ENCODE measurements at places on chromosomes 5 and 9.

- no peak for DNase-seq
Observed at GRCh38 chr5:116454417-116454927, 120.2 kb downstream of the SEMA6A start.

DNA sequence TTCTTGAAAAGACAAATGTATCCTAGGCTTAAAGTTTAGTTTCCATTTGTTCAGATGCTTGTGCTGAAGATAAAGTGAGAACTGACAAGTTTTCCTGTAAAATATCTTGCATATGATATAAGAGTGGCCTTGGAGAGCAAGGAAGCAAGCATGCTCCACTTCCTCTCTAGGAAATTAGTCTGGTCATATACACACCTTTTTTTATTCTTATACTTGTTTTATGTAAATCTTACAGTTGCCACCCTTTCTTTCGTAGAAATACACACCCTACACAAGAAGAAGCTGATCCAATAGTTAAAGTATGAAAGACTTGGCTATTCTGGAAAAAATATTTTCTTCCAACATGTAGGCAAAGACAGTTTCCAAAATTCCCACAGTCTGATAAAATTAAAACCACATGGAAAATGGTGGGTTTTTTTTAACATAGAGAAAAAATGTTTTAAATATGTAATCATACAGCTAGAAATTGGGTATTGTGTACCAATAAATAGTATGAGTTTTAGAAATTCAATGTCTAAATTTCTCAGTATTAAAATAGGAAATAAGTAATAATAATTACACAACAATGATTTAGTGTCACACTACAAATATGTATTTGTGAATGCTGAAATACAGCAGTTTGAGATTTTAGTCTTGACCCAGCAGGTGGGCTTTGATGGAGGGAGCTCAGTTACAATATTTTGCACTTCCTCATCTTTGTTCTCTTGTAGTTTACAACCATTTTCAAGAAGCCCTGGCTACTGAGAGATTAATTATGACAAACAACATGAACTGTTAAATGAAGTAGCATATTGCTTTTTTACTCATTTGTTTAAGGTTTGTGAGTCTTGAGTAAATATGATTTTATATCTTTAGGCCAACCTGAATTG lies 185.7 kb upstream of the GNA14 start:
- DNase-seq = no peak

- peak; percentile 48 for DNase-seq
Observed at GRCh38 chr5:172498431-172499129, 44.3 kb upstream of the SH3PXD2B start.

DNA sequence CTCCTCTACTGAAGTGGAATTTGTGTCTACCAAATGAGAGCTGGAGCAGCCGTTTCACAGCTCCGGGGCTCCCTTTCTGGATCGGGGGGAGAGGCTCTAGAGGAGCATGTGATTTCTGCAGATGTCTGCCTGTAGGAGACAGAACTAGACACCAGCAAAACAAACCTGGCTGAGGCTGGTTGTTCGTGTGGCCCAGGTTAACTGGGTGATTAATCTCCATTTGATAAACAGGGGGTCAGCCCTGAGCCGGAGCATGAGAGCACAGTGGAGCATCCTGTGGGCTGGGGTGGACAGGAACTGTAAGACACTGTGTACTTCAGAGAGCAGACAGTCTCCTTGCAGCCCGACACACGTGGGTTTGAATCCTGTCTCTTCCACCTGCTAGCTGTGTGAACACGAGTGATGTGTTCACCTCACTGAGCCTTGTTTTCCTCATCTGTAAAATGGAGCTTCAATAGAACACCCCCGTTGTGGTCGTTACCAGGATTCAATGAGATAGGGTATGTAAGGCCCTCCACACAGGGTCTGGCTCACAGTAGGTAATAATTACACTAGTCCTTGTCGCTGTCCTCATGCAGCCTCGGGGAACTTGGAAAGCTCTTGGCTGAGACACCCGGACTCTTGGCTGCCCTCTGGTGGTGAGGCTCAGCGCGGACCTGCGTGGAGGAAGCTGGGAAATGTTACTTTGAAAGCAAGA lies 12.9 kb downstream of the CXCL14 start:
- no peak for DNase-seq

DNA sequence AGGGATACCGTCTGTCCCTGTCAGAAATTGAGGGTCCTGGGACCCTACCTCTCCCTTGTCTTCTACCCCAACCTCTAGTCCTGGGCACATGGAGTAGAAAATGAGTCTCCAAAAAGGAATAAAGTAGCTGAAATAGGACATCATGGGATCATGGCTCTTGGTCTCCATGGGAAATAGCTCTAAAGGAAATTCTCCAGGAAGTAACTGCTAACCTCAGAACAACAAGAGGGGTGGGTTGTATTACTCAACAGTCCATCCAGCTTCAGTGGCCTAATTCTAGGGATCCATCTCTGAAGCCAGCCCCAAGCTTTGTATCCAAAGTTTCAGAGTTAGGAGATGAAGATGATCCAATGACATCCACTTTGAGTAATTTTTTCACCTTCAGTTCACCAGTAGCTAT lies 11.0 kb upstream of the RUSC2 start:
- no peak for DNase-seq

GRCh38 chr9:19456996-19457692 lies 48.3 kb downstream of the ACER2 start:
- peak; percentile 76 for DNase-seq

GRCh38 chr5:95669985-95670384 lies 12.8 kb downstream of the SPATA9 start:
- no peak for DNase-seq

- DNase-seq = peak; percentile 57
Observed at GRCh38 chr9:136020206-136020605, 59.0 kb upstream of the UBAC1 start.

GRCh38 chr5:130231786-130232185 lies 327.5 kb downstream of the CHSY3 start:
- no peak for DNase-seq

DNA sequence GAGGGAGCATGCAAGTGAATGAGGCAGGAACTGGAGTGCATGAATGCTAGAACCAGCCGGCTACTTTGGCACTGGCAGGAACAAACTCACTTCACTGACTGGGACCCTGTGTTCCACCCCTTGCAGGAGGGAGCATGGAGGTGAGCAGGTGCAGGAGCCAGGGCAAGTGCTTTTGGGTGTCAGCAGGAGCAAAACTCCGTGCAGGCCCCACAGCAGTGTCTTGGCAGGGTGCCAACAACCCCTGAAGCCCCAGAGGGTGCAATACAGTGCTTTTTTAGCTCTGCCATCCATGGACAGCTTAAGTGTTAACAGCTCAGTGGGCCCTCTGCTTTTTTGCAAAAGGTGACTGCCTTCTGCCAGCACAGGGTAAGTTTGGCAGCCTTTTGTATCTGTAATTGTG lies 245.8 kb upstream of the PCSK5 start:
- DNase-seq = no peak

- no peak for DNase-seq
Observed at GRCh38 chr9:127899128-127899943, at the start of gene ST6GALNAC6. Gene ST6GALNAC6 (minus strand): TSS chr9:127899603. CDS start chr9:127897981, 1,622 bp downstream.

DNA sequence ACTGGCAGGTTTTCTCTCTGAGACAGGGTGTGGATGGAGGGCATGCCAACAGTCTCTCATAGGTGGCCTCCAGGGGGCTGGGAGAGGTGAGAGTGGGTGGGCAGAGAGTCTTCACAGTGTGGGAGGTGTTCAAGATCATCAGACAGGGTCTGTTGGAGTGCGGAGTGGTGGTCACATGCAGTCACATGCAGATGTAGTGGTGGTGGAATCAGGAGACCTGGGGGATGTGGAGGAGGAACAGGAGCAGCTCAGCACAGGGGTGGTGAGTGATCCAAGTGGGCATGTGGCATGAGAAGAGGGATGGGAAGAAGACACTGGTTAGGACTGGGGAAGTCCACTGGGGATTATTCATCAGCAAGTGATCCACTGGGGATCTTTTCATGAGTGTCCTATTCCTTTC lies 5.8 kb downstream of the GM2A start:
- DNase-seq = no peak

- no peak for DNase-seq
Observed at GRCh38 chr5:58239045-58239444, 220.8 kb downstream of the PLK2 start.

DNA sequence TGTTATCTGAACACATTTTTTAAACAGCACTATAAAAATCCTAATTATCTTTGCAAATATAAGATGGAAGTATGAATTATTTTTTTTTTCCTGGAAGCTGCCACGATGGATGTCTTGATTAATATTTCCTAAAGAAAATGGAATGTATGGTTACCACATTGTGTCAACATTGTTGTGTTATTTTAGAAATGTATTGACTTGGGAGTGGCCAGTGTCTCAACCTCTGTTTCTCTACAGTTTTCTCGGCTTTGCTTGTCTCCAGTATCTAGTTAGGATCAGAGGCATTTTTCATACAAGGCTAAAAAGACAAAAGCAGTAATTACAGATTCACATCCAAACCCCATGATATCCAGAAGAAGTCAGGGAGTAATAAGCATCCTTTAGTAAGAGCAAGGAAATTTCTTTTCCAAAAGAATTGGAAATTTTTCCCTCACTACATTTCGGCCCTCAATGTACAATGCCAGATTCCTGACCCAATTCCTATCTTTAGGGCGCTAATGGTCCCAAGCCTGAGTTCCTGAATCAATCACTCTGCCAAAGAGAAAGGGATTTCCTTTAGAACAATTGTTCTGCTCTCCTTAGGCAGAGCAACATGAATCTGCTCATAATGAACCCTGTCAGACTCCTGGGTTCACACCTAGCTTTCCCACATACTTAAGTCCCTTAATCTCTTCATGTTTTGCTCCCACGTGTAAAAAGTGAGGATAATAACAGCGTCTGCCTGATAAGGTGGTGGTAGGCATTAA lies 111.7 kb downstream of the EDIL3 start:
- no peak for DNase-seq

- peak; percentile 59 for DNase-seq
Observed at GRCh38 chr5:1510151-1510561, 13.6 kb downstream of the LPCAT1 start.

DNA sequence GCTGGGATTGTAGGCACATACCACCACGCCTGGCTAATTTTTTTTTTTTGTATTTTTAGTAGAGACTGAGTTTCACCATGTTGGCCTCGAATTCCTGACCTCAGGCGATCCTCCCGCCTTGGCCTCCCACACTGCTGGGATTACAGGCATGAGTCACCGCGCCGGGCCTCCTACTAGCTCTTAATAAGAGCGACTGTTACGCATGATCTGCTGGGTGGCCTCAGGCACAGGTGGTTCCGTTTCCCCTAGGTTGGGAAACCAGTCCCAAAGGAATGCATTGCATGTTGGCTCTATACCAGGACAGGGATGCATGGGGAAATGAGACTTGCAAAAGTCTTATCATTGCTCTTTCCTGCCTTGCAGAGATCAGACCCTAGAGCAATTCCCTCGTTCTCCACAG lies 184.7 kb upstream of the PPP1R26 start:
- DNase-seq = peak; percentile 22

- no peak for DNase-seq
Observed at GRCh38 chr5:80181618-80182211, 74.1 kb downstream of the SERINC5 start.

GRCh38 chr5:123414974-123415373 lies 8.2 kb downstream of the CEP120 start:
- no peak for DNase-seq

DNA sequence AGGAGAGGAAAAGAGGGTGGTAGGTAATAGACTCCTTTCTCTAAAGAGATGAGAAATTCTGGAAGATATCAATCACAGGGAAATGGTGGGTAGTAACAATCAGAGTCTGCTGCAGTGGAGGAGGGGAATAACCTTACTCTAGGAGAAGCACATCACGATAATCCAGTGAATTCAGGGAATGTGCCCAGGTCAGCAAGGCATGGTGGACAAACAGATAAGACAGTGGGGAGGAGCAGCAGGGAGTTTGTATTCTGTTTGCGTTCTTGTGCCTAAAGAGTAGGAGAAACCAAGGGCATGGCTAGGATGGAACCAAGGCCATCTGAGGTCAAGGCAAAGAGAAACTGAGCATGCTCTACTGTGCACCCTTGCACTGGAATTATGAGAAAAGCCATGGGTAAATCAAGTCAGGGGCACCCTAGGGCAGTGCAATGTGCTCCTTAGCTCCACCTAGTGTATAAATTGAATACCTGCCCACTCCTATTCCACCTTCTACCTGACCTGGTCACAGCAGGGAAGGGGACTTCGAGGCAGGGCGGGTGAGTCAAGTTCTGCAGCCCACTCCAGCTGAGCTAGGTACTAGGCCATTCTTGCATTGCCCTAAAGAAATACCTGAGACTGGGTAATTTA lies 31.6 kb downstream of the RETREG1 start:
- DNase-seq = no peak

- DNase-seq = no peak
Observed at GRCh38 chr5:174655351-174655750, 69.0 kb upstream of the MSX2 start.

- DNase-seq = no peak
Observed at GRCh38 chr5:63697811-63698210, 264.4 kb downstream of the HTR1A start.

DNA sequence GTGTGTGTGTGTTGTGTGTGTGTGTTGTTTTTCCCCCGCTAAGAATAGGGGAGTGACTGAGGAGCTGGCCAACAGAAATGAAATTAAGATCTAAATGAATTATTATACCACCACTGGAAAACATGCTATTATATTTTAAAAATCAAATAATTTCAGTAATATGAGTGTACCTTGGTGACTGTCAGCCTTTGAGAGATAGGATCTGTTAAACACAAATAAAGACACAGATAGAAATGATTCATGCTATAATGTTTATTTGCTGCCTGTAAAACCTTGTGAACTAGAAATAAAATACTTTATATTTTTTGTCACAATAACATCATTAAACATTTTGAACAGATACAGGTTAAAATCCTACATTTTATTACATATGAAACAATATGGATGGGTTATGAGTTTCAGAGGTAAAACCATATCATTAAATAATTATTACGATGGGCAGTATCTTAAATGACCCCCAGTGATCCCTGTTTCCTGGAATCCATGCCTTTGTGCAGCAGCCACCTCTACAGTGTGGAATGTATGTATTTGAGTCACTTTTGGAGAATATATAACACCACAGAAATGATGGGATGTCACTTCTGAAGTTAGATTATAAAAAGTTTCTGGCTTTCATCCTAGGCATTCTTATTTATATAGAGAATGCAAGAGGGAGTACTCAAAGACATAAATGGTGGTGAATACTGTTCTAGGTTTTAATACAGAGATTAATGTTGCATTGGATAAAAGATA lies 617.2 kb downstream of the CDH18 start:
- no peak for DNase-seq

DNA sequence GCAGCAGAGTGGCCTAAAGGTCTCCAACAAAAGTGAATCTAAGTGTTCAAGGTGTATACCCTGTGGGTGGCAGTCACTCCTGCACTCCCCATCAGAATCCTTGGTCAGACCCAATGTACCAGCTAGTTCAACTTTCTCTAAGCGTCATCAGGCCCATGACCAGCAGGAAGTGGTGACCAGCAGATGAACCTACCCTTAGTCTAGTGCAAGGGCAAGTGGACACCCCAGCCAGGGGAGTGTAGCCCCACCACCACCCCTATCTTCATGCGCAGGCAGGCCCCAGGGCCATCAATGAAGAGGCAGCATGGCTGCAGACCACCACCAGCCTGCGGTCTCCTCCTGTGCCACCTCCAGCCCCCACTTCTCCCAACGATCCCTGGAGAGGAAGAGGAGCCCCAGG lies 213.1 kb downstream of the AGTPBP1 start:
- no peak for DNase-seq

Measured in type B pancreatic cell (in vitro differentiated cells).